Stimulated activated CD4-positive, alpha-beta T cell treated with anti-CD3 and anti-CD28 coated beads, Interleukin-12 subunit alpha, Interleukin-12 subunit beta, amount 100 ng/mL, for 48 hours (primary cell): ENCODE measurements at places on chromosomes 1 and 21.

- DNase-seq: no peak
Measured at GRCh38 chr21:22164912-22165311, 1166.7 kb downstream of the NCAM2 start.

DNA sequence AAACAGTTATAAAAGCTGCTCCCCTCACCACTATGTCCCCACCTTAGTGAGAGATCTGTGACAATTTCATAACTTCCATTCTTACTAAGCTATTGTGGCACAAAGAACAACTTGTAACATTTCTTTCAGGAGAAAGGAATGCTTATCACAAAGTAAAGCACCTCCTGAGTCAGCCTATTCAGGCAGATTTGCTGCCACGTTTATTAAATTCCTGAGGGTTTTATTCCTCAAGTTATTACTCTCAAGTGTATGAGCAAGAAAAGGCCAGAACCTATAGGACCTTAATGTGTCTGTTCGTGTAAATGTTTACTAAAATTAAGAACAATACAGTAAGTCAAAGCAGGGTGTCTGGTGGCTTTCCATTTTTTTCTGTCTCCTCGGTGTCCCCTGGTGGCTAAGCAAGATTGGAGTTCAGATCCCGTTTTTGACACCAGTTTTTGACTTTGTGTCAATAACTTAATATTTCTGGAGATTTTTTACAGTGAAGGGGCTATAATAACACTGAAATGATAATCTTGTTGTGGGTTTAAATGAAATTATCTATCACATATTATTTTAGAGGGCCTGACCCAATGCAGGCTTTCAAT lies 1539.6 kb downstream of the BRINP3 start:
- DNase-seq: no peak

DNA sequence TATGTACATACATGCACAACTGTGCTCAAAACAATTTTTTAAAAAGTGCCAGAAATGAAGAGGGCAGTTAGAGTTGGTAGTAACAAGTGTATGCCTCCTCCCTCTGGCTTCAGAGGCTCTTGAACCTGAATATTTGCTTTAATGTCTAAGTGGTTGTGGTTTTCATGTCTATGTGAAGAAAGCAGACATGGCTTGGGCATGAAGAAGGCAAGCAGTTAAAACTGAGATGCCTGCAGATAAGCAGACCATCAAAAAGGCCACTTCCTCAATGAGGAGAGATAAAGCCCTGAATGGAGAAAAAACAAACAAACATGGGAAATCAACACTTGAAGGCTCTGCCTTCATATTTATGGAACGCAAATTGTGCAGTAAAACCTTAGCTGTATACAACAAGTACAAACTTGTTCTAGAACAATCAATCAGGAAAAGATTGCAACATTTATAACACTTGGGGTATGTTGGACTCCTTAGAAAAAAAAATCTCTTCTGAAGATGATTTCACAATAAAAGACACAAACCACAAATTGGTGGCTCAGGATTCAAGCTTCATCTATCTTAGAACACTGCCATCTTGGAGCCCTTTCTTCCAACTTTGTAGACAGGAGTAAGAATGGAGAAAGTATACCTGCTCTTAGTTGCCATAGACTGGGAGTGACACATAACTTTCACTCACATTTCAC lies 52.7 kb upstream of the PLA2G4A start:
- no peak for DNase-seq

DNA sequence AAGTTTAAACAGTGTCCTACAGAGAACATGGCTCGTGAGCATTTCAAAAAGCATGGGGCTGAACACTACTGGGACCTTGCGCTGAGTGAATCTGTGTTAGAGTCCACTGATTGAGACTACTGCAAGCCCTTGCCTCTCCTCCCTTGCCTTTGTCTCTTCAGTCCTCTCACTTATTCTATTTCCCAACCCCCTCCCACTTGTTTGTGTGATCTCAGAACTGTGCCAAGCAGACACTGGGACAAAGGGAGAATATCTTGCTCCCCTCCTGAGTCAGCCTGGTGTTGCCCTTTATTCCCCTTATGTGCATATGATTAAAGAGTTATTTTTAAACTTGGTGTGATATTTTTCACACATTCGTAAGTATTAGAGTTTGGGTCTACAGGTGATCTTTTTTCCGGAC lies 11.1 kb upstream of the RPRD2 start:
- no peak for DNase-seq

- DNase-seq: no peak
Measured at GRCh38 chr1:7616953-7617352, 154.1 kb upstream of the VAMP3 start.

DNA sequence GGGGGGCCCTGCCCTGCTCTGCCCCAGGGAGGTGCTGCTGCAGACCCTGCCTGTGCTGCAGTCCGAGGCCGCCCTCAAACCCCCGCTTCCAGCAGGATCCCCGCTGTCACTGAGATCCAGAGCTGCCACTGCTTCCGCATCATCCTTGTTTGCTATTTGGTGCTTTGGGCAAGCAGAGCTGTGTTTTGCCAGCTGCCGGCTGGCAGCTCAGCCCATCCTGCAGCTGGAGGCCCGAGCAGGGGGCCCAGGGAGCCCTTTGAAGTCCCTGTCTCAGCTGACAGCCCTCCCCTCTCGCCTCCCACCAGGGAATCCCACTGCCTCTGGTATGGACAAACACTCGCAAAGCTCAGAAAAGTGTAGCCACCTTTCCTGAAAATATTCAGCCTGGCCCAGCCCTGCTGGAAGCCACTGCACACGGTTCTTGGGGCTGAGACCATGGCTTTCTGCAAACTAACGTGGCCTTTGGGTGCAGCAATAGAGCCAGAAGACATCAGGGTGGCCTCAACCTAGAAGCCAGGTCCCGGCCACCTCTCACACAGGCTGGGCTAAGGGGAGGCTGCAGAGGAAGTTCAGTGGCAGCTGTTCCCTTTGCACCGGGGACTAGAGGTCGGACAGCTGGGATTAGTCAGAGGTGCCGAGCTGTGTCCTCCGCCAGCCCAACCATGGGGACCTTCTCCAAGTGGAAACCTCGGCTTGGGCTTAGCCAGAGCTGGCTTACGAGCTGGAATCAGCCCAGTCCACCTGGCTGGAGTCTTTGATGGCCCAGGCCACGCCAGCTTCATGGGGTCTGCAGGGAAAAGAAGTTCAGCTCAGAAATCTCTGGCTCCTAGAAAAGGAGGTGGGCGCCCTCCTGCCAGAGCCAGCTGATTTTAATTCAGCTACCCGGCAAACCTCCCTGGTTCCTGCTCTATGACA lies 107.1 kb downstream of the SPSB1 start:
- DNase-seq: no peak
